ENCODE measurements at places on chromosomes 7 and 10.

- no peak for DNase-seq
Measured at GRCh38 chr7:17396692-17397091, 98.2 kb downstream of the AHR start.

GRCh38 chr10:87723500-87723899 is 63.8 kb downstream of the PAPSS2 start:
- DNase-seq: no peak

GRCh38 chr7:107233981-107234380 is 65.2 kb downstream of the HBP1 start:
- DNase-seq: no peak

DNA sequence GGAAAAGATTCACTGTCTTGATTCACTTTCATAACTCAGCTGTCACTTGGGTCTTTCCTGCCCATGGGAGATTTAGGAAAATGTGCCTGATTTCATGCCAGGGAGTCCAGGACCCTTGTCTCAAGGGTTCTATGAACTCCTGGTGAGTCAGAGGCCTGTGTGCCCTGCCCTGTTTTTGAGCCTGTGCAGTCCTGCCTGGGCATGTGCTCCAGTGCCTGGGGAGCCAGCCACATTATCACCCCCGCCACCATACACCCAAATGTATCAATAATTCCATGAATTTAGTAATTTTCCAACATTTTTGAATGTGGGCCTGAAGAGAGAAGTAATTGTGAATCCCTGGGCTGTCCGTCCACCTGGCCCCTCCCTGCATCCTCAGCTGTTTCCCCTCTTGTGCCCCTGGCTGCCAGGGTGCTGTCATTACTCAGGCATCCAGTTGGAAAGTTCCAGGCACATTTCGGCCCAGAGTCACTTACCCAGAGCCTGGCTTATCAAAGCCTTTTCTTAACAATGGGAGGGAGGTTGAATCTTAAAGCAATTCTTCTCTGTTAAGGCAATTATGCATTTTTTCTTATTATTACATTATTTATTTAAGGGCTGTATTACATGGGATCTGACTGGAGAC is 287.8 kb upstream of the CDC14C start:
- no peak for DNase-seq

- DNase-seq: no peak
Measured at GRCh38 chr7:116805100-116805544, 57.3 kb upstream of the CAPZA2 start.

- DNase-seq: no peak
Measured at GRCh38 chr10:102603946-102604345, 40.3 kb upstream of the TRIM8 start.

GRCh38 chr7:38819463-38819862 is 89.5 kb downstream of the VPS41 start:
- DNase-seq: no peak

DNA sequence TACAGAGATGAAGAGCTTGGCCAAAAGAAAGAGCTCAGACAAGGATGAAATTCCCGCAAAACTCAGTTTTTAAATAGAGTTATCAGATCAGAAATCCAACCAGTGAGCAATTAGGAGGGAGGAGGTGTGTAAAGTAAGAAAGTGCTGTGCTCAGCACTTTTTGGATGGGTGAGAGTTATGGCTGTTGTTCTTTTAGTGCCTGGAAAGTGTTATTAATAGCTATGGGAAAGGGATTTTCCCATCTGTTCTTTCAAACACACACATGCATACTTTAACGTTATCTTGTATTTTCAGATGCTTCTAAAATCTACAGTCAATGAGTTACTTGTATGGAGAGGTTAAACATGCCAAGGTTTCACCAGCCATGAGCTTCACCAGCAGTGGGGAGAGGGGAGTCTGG is 107.3 kb upstream of the TMEM72 start:
- DNase-seq: no peak

DNA sequence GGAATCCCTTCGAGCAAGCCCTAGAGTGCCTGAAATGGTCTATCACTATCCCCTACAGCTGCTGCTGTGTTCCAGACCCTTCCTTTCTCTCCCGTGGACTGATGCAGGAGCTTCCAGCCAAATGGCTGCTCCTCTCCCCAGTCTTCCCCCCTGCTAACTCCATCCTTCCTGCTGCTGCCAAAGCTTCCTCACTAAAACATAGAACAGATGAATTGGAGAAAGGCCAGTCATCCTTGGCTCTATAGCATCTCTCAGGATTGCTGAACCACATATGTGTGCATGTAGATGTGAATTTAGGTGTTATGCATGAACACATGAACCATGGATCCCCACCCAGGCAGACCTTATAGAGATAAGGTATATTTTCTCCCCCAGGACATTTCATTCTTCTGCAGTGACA is 60.7 kb downstream of the GPR26 start:
- DNase-seq: no peak

All from T-helper 1 cell (primary cell).